ENCODE measurements at places on chromosomes 5 and 9.
A peak's percentile ranks its signal among the peaks of the same experiment; 100 is the strongest.

DNA sequence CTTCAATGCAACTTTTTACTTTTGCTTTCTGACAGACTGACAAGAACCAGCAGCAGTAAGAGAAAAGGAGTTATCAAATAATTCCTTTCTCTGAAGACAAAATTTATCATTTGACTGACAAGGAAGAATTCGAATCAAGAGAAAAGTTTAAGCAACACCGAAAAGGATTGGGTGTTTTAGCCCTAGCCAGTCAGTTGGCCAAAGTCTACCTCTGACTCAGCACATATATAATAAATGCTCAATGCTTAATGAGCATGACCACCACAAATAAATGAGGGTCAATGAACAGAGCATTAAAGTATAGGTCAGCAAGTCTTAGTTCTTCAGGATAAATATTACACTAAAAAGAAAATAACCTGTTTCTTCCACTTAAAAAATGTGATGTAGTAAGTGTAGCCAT lies 1603.5 kb upstream of the C9orf72 start:
- DNase-seq = no peak

DNA sequence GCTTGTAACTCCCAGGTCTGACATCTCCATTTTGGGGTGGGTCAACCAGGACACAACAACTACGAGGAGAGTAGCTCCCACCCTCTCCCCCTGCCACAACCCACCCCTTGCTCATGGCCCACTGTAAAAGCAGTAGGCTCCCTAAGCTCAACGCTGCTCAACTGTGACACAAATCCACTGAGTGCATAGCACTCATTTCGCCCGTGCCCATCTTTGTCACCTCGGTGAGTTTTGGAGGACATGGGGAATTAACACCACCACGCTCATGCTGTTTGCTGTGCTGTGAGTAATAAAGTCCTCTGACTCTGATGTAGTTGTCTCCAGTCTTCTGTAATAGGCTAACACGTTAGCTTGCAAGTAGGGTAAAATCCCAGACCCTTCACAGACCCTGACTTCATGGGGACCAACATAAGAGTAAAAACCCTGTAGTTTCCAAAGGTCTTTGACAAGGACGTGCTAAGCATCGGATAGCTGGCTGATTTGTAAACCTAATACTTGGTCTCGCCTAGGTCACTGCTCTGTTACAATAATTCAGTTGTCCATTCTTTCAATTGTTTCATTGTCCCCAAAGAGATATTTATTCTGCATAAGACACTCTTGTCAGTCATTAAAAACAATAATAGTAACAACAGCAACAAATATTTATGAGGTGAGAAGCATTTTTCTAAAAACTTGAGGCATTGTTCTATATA lies 7.7 kb downstream of the PLGRKT start:
- DNase-seq = peak; percentile 45

- no peak for DNase-seq
These were observed 55.2 kb downstream of the FBXL7 start for GRCh38 chr5:15555176-15555575.

- no peak for DNase-seq
These were observed 21.5 kb downstream of the XPA start for GRCh38 chr9:97675655-97676054.

DNA sequence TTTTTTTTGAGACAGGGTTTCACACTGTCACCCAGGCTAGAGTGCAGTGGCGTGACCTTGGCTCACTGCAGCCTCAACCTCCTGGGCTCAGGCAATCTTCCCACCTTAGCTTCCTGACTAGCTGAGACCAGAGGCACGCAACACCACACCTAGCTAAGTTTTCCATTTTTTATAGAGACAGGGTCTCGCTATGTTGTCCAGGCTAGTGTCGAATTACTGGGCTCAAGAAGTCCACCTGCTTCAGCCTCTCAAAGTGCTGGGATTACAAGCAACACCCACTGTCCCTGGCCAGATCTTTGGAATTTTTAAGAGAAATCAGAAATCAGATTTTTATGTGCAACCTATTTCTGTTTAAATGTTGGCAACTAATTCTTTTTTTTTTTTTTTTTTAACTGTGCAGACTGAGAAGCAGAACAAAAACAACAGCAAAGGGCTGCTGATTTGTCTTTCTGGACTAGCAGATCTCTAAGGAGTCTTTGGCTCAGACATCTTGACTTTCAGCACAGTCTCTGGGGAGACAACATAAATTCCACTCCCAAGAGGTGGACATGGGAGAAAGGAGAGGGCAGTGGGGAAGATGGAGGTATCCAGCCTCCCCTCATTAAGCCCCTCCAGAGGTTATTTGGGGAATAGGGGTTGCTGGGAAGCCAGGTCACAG lies 54.4 kb upstream of the FABP6 start:
- no peak for DNase-seq

DNA sequence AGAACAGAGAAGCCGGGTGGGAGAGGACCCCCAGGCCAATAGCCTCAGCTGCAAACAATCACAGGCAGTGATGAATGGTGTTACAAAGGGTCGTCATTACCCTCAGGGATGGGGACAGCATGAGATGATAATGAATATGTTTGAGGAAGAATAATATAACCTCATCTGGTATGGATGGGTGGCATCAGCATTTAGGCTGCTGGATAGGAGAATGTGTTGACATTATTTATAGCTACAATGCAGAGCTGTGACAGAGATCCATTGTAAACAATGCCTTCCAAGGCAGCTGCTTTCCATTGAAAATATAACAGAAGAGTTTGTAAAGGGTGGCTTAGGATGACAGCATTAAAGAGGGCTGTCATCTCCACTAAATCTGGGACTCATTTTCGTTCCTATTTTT lies 365.5 kb downstream of the KCNN2 start:
- DNase-seq = no peak

GRCh38 chr9:79573412-79573923 lies 1.7 kb downstream of the TLE4 start:
- DNase-seq = no peak

DNA sequence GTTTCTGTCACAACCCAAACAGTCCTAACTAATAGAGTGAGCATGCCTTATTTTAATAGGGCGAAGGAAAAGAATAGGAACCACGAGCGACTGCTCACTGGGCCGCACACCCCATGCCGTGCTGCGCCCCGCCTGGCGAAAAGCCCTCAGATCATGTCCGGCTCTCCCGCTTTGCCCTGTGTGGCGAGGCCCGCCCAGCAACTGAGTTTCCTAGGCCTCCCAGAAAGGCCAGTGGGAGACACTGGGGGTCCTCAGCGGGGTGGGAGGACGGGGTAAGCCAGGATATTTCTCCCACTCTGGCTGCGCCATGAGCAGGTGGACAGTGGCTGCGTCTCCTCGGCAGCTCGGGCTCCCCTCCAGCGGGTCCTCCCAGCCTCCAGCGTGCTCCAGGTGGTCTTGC lies 138.0 kb downstream of the GAPVD1 start:
- no peak for DNase-seq

DNA sequence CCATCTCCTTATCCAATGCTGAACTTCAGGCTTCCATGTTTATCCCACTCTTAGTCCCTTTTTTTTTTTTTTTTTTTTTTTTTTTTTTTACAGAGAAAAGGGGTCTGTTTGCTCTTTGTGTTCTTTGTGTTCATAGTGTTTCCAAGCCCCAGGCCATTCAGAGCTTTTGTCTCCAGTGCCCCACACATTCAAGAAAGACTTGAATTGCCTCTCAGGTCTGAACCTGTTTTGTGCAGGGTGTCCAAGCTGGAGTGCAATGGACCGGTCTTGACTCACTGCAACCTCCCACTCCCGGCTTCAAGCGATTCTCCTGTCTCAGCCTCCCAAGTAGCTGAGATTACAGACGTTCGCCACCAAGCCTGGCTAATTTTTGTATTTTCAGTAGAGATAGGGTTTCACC lies 191.2 kb downstream of the PALM2AKAP2 start:
- no peak for DNase-seq

GRCh38 chr5:120568711-120569110 lies 104.6 kb downstream of the PRR16 start:
- DNase-seq = no peak

DNA sequence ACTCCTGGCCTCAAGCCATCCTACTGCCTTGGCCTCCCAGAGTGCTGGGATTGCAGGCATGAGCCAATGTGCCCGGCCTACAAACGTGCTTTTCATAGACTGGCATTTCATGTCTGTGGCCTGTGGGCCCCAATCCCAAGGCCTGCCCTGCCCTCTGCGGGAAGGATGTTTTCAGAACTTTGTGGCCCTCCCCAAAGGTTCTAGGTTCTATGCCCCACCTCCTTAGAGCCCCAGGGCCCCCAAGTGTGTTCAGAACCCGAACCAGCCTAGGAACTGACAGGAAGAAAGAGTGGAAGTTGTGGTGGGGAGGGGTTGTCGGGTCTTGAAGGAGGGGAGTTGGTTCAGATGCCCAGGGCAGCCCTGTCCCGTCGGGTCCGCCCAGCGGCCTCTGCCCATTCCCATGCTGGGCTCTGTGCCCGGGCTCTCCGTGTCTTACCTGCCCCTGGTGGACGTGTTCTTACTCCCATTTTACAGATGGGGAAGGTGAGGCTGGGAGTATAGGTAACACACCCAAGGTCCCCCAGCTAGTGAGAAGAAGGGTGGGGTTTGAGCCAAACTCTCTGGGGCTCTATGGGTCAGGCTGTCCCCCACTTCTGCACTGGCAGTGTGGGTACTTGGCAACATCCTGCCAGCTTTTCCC lies 175.8 kb upstream of the IER5L start:
- no peak for DNase-seq

DNA sequence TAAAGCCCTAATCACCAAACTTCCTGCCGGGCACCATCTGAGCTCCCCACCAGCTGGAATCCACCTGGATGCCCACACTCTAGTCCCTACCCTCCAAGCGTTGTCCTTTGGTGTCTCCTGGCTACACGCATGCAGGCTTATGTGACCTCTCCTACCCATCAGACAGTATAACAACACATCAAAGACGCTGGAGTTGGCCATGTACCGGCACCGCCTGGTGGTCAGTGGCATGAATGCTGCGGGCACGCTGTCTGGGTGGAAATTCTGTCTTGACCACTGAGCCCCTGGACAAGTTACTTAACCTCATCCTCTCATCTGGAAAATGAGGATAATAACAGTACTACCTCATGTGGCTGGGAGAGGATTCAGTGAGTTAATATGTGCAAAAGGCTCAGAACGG lies 23.4 kb upstream of the CORO2A start:
- no peak for DNase-seq

DNA sequence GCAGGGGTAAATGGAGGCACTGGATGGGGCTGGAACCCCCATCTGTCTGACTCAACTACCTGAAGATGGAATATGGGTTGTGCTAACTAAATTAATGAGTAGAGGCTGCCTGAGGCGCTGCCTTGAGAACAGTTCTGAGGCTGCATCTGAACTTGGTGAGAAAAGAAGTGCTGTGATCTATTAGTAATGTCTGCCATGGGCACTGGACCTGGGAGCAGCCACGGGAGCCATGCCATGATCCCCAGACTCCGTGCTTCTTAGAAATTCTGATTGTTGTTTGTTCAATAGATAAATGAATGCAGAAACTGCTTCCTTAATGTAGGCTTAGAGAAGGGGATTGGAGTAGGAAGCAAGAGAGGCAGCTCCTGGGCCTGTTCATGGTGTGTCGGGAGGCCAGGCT lies 80.2 kb downstream of the KCNIP1 start:
- DNase-seq = no peak

DNA sequence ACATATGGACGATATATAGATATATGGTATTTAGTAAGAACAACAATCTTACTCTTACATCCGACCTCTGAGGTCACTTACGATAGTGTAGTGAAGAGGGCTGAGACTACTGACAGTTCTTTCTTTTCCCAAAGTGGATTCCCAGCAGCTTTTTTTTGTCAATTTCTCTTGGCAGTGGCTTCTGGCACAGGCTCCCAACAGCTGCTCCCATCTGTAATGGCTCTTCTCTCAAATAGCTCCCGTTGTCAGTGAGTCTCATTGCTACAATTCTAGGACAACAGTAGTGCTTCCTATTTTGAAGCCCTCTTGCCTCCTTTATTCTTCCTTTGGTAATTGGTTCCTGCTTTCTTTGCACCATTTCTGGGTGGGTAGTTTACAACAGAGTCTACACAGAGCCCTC lies 68.4 kb downstream of the SLC25A46 start:
- no peak for DNase-seq

DNA sequence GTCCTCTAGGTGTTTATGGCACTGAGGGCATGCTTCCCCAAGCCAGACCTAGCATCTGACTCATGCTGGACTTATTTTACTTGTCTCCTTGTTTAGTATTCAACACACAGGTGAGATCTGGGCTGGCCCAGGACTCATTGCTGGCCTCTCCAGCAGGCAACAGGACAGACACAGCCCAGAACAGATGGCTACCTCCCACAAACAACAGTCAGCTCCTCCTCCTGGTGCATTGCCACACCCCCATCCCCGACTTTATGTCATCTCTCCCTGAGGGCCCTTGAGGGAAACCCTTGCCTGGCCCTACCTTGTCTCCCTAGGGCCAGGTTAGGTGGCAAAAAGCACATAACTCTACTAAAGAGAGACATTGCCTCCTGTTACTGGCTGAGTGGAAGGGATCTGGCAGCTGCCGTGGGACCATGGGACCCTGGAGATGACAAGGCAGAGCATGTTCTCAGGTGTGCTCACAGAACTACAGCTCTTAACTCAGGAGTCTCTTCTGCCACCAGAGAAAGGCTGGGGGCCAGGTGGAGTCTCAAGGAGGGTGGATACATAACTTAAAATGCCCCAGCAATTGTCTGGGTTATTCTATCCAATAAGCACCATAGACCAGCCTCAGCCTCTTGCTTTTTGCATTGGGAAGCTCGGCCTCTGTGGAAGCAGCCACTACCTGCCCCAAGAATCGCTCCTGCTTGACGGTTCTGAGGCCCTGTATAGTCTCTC lies 2.3 kb downstream of the ACSL6 start:
- DNase-seq = no peak

- DNase-seq = no peak
These were observed 753 bp upstream of the STC2 start for GRCh38 chr5:173328844-173329490.

DNA sequence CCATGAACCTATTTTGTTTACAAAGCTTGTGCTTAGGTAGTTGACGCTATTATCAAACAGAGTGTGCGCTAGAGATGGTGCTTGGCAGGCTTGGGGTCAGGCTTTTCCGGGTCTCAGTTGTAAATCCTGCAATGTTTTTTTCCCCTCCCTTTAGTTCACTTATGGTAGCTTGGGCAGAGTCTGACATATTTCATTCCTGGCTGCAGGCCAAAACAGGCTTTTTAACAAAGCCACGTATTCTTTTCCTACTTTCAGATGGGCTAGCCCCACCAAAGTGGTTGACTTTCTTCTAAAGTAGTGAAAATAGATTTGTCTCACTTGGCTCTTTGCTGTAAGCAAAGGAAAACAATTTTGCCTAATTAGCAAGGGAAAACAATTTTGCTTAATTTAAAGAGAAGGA lies 58.0 kb upstream of the FBN2 start:
- DNase-seq = no peak
